ENCODE measurements at places on chromosomes 16 and 17.

DNA sequence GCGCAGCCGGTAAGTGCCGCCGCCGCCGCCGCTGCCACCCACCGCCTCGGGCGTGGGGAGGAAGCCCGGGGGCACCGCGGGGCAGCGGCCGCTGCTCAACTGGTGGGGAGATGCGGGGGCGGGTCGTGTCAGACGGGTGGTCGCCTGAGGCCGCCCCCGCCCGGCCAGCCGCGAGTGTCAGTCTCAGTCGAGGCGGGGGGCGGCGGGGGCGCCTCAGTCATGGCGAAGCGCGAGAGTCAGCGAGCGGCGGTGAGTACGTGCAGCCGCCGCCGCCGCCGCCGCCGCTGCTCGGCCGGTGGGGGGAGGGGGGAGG, 76.2 kb downstream of the CHD9 start:
- DNase-seq: no peak

- no peak for DNase-seq
These were observed 68.6 kb downstream of the SDK2 start for GRCh38 chr17:73575470-73576221.

GRCh38 chr16:75092777-75093176, 23.8 kb downstream of the LDHD start:
- no peak for DNase-seq

DNA sequence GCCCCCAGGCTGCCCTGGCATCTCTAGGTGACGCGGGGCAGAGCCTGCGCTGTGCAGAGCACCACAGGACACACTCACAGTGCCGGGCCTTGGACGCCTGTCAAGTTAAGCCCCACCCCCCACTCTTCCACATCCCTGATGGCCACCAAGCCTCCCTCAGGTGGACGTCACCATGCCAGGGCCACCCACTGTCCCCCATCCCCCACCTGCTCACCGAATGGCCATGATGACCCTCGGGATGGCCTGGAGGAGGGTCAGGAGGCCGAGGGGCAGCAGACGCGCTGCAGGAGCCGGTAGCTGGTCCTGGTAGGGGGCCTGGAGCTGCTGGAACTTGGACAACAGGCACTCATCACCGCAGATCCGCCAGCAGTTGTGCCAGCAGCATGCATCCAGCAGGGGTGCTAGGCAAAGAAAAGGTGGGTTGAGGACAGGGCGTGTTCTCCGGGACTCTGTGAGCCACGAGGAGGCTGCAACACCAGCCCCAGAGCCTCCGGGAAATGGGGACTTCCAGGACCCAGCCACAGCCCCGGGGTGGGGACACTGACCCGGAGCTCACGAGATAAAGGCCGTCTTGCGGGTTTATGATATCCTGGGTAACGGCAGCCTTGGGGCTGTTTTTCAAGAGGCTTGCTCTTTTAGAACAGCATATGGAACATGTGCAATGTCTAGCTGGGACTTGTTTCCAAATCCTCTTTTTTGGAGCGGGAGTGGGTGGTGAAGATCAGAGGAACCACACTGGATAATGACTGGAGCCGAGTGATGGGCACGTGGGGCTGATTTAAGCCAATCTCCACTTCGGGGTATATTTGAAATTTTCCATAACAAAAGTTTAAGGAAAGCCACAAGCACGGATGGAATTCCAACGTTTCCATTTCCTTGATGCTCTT, 11.4 kb downstream of the C16orf95 start:
- DNase-seq: no peak

DNA sequence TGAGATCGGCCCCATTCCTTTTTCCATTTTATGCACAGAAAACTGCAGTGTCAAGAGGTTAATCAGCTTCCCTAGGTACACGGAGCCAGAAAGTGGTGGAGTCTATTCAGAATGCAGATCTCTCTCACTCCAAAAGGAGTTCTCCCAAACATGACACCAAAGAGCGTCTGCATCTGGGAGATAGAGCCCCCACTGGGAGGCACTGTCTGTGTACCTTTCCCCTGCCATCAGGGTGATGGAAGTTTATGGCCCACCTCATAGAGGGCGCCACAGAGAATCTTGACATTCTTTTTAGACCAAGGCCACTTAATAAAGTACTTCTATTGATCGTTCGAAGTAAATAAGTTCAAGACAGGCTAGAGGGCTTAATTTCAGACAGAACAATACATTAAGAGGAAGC, 493.7 kb upstream of the ERCC4 start:
- DNase-seq: no peak

- DNase-seq: peak; percentile 81
These were observed 217.3 kb downstream of the RBFOX3 start for GRCh38 chr17:79393358-79394052.

DNA sequence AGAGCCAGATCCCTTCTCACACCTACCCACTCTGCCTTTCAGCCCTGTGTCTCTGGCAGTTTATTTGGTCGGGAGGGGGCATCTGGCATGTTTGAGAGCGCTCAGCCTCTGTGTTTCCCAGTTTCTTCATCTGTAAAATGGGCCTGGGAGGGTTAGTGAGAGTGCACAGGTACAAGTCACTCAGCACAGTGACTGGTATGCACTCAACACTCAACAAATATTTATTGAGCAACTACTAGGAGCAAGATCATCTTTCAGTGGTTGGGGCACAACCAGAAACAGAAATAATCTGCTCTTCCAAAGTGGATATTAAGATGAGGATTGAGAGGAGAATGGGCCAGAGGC, 13.7 kb upstream of the SRCIN1 start:
- no peak for DNase-seq

DNA sequence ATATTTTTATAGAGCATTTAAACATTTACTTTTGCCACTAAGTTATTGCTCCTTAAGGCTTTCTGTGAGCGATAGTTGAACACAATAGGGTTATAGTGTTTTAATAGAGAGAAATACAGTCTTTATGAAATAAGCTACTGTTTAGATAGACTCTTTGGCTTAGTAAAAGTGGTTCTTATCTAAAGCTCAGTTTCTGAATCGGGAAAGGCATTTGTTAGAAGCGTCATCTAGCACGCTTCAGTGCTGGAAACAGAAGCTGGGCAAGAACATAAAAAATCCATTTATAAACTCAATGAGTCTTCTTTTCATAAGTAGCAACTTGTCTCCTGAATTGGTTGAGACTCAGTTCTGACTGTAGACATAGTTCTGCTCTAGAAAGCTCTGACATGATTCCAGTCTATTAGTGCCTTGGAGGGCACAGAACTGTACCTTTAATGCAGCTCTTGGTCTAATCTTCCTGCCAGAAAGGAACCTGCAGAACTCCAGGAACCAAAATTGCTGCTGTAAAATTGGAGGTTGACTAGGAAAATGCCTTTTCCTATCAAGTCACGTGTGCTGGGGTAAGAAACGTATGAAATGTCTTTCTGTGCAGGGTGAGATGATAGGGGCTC, 55.4 kb upstream of the DNAJA2 start:
- DNase-seq: no peak

DNA sequence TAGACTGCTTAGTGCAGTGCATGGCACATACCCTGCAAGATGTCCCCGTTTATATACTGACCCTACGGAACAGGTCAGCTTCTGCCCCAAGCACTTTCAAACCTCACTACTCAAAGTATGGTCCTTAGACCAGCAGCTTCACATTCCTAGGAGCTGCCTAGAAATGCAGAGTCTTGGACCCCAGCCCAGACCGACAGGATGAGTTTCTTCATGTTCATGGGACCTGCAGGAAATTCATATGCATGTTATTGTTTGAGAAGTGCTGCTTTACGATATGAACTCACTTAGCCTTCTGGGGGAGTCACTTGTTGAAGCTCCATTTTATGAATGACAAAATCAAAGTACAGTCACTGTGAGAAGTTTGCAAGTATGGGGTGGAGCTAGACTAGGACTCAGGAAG, 82.6 kb downstream of the DYNLRB2 start:
- DNase-seq: no peak

DNA sequence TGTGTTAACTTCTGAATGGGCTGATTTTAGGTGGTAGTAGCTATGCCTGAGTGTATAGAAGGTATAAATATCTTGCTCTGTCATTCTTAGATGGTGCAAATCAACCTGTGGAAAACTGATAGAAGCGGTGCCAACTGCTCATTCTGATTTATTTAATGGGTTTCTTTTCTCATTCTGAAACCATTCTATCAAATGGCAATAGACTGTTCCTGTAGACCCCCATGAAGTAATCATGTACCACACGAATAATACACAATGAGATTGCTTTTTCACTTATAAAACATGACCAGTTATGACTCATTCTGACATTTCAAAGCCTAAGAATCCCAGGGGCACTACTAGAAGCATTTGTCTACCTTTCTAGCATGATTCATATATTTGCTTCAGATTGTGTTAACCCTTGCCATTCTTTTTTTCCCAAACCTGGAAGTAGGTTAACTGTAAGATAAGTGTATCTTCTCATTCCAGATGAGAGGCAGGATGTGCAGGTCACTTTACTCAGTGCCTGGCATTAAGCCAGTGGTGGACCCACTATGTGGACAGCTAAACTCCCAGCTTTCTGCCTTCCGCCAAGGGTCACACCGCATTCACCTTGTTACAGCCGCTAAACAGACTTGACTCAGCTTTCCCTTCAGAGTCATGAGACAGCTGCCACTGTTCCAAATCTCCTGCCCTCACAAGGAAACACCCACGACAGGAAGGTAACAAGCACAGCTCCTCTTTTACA, 16.4 kb upstream of the SLC16A11 start:
- DNase-seq: no peak

DNA sequence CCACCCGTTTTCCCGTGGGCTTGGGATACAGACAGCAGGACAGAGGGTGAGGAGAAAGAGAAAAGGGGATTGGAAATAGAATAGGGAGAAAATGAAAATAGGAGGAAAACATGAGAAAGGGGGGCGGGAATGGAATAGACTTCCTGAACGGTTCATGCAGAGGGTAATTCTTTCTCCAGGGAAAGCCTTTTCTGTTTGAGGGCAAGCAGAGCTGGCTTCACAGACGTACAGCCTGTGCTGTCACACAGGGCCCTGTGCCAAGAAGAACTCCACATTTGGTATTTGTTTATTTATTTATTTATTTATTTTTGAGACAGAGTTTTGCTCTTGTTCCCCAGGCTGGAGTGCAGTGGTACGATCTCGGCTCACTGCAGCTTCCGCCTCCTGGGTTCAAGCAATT, 12.0 kb downstream of the MILR1 start:
- no peak for DNase-seq

DNA sequence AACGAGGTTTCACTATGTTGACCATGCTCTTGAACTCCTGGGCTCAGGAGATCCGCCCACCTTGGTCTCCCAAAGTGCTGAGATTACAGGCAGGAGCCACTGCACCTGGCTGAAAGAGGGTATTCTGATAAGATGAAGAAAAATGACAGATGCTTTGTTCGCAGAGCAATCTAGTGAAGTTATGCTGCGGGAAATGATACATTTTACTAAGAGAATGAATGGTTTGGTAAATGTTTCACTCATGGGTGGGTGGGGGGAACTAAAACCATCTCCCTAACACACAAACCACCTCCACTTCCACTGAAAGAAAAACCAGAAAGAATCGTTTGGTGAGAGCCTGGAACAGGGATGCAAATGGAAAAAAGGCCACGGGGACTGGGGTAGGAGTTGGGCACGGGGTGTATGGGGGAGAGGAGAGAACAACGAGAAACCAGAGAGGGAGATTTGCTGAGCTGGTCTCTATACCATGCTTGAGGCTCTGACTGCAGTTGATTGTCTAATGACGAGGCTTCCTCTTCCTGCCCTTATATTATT, 19.0 kb upstream of the XYLT2 start:
- DNase-seq: no peak

GRCh38 chr16:4886151-4886550, 38.9 kb downstream of the UBN1 start:
- no peak for DNase-seq

DNA sequence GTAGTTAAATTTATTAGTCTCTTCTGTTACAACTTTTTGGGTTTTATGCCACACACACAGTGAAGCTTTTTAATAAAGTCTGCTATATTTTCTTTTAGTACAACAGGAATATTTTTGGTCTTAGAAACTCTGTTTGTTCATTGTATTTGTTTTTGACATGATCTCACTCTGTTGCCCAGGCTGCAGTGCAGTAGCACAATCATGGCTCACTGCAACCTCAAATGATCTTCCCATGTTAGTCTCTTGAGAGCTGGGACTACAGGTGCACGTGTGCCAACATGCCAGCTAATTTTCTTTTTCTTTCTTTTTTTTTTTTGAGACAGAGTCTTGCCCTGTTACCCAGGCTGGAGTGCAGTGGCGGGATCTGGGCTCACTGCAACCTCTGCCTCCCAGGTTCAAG, 27.1 kb downstream of the PPM1D start:
- no peak for DNase-seq

GRCh38 chr17:68981288-68981687, 26.1 kb upstream of the ABCA8 start:
- no peak for DNase-seq

GRCh38 chr17:73513426-73513825, 130.8 kb downstream of the SDK2 start:
- no peak for DNase-seq

- no peak for DNase-seq
These were observed 46.1 kb downstream of the FANCA start for GRCh38 chr16:89770367-89770766.

GRCh38 chr16:27446721-27447120, 44.7 kb downstream of the IL21R start:
- DNase-seq: peak; percentile 46
